ENCODE measurements at places on chromosomes 6 and 20.

GRCh38 chr6:148570456-148570855 lies 176.4 kb upstream of the UST start:
- DNase-seq = no peak

DNA sequence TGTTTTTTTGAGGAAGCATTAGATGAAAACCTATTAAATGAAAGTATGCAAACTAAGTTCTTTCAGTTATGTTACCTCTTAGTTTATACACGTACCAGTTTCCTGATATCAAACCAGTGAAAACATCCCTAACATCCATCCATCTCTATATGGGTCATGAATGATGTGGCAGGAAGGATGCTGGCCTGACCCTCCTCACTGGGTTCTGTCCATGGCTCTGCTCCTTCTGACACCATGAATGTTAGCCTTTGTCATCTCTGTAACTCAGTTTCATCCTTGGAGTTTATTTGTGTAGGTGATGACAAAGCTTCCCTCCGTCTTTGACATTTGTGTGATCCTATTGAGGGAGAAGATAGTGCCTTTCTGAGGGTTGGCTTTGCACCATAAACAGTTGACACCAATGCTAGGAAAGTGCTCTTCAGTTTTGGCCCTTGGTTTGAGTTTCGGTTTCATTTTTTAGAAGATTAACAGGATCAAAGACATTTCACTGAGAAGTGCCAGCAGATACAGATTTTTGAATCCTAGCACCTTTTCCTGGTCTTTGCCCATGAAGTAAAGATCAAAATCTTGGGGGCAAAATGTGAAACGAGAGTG lies 72.0 kb upstream of the SCGN start:
- no peak for DNase-seq

GRCh38 chr6:88695937-88696336 lies 267.5 kb downstream of the RNGTT start:
- DNase-seq = no peak

GRCh38 chr6:111788379-111789276 lies 84.6 kb downstream of the FYN start:
- peak; percentile 64 for DNase-seq

- peak; percentile 77 for DNase-seq
Measured at GRCh38 chr6:33794910-33795623, 6.1 kb upstream of the LEMD2 start.

GRCh38 chr20:5085380-5085779 lies 34.4 kb downstream of the PCNA start:
- no peak for DNase-seq

DNA sequence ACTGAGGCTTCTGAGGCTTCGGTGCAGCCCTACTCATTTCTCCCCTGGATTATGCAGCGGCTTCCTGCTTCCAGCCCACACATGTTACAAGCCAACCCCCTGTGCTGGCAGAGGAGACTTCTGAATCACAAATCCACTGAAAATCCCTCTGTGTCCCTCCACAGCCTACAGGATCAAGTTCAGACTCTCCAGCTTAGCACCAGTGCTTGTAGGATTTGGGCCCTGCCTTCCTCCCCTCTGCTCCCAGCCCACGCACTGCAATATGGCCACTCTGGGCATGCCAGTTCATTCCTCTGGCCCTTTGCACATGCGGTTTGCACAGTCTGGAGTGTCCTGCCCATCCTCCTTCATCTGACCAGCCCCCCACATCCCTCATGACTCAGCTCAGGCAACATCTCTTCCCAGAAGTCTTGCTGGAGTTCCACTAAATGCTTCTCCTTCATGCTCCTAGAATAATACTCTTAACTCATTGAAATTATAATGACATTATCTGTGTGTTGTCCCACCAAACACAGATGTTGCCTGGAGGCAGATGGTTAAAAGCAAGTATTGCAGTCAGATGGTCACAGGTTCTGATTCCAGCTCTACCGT lies 15.9 kb upstream of the MDGA1 start:
- peak; percentile 99 for DNase-seq

DNA sequence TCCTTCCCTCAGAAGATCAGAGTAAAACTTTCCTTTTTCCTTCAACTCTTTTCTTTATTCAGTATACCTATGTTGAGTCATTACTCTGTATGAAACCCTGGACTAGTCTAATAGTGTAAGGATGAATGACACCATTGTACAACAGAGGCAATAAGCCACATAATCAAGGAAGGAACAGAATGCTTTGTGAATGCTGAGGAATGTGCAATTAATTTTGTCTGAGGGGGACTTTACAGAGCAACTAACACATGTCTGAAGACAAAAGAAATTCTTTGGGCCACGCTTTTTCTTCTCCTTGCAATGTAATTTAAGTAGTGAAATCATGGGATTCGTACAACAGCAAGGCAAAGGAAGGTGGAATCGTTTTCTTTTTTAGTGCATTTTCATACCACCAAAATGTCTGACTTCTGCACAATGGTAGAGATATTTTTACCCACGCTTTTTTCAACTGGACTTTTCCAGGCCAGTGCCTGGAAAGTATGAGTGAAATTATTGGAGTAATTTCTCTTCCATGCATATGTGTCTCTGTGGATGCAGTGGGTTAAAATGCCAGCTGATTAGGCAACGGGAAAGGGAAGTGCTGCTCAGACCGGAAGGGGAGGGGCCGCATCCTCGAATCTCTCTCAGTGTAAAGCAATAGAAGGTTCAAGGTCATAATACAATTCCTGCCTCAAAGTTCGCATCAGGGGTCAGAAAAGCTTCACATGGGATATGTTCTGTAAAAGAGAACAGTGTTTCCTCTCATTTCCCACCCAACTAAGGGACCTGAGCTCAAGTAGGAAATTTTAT lies 89.9 kb upstream of the MTHFD1L start:
- no peak for DNase-seq

DNA sequence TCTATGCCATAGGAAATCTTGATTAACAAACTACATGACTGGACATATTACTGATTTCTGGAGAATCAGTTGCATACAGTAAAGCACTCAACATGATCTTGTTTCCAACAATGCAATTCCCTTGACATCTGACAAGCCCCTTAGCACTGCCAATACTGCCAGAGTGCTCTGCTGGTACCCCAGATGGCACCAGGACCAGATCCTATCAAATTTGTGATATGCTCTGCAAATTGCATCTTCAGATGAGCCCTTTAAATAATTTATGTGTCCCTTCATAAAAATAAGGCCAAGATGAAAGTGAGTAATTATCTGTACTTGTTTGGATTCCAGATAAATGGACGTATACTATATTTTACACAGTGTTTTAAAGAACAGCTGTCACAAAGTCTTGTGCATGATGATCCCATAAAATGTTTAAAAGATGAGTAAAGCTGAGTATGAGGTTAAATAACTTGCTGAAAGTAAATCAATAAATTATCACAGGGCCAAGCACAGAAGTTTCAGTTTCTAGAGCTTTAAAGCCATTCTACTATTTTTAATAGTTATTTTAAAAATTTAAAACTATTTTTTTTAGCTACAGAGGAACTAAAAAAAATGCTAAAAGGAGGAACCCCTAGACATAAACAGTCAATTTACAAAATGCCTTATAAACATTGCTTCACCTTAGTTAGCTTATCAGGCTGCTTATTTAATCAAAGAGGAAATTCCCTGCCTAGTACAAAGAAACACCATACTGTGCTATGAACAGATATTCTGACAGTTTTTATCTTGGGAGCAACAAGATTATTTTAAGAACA lies 42.1 kb downstream of the NUDT3 start:
- no peak for DNase-seq

- no peak for DNase-seq
Measured at GRCh38 chr6:122075084-122075838, 324.2 kb upstream of the HSF2 start.

- DNase-seq = no peak
Measured at GRCh38 chr6:34938268-34938667, 49.2 kb downstream of the ANKS1A start.

GRCh38 chr6:34059136-34059731 lies 86.7 kb downstream of the GRM4 start:
- no peak for DNase-seq
